SK-N-DZ (cell line): ENCODE measurements at places on chromosomes 2 and 18.

DNA sequence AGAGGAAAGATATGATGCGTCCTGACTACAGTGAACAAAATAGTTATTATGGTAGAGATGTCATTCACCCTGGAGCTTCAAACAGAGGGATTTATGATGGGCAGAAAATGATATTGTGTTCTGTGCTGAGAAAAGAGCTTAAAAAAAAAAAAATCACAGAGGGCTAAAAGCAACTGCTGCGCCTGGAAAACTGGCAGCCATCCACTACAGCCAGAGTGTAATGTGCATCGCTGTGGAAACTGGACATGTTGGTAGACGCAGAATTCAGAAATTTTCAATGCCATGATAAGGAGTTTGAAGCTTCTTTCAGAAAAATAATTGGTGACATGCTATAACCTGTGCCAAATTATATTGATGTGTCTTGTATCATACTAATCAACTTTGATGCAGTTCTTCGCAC, 122.9 kb upstream of the SOX11 start:
- DNase-seq, result no peak

GRCh38 chr2:36573165-36573564, 24.8 kb downstream of the FEZ2 start:
- no peak for DNase-seq

DNA sequence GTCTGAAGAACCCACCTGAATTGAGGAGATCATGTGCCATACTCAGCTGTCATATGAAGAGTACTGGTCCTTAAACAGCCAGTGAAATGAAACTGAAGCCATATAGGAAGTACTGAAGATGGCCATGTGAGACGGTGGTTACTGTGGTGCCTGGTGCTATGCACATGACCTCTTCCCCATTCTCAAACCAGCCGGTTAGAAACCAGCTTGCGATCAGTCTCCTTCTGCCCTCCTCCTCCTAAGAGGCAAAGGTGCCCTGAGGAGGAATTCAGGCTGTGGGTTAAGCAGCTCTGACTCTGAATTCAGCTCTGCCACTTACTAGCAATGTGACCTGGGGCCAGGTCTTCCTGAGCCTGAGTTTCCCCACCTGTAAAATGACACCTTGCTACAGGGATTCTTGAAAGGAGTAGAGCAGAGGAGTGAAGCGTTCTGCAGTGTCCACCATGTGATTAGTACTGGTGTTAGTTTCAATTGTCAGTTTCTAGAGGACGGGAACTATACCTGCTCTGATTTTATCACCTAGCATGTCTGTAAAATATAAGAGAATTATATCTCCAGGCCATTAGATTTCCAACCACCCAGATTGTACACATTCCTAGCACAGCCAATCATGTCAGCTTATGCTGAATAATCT, 5.1 kb downstream of the FECH start:
- DNase-seq, result no peak

- DNase-seq, result no peak
Measured at GRCh38 chr2:79835911-79836310, 323.1 kb downstream of the CTNNA2 start.

DNA sequence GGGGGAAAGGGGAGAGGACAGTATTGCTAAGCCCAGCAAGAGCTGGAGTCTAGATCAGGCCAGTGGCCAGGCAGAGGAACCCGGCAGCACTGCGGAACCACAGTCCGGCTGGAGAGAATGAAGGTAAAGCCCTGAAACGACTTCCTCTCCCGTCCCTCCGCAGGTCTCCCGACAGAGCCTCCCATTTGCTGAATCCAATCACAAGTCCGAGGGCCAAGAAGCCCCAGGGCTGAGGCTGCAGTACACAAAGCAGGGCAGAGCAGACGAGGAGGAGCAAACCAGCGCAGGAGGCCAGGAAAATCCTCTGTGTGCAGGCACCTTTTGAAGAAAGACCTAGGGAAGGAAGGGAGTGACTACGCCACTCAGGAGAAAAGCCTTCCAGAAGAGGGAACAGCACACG, 104.4 kb downstream of the OSBPL1A start:
- no peak for DNase-seq

DNA sequence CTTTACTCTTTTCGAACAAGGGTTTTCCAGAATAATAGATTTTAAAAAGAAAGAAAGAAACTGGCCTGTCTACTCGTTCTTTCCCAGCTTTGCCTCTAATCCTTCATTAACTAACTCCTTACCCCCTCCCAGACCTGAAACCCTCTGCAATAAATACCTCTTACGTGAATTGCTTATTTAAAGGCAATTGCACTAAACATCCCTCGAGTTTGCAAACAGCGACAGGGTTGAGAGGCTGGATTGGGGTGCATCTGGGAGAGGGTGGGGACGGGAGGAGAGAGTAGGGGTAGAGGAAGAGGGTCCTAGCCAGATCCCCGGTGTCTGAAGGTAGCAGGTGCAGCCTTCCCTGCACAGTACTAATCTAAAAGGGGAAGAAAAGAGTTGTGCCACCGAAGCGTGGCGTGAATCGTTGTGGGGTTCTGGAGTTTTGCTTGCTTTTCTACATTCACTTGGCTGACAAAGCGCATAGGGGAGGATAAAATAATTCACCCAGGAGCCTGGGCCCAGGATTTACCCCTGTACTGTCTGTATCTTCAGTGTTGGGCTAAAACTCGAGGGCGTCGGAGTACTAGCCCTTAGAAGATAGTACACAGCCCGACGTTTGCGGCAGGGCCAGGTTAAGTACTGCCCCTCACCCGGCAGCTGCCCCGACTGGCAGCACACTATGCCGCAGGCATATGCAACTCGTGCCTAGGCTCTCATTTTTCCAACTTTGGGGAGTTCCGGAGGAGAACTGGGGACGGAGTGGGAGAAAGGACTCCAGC, 1.9 kb upstream of the NEUROD1 start:
- no peak for DNase-seq

DNA sequence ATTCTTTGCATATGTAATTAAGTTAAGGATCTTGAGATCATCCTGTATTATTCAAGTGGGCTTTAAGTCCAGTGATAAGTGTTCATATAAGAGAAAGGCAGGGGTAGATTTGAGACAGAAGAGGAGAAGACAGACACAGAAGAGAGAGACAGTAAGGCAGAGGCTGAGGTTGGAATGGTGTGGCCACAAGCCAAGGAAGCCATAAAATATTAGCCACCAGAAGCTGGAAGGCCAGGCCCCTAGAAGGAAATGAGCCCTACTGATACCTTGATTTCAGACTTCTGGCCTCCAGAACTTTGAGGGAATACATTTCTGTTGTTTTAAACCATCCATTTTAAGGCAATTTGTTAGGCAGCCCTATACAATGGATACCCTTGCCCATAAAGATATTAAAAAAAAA, 66.9 kb upstream of the DLX2 start:
- DNase-seq, result no peak

DNA sequence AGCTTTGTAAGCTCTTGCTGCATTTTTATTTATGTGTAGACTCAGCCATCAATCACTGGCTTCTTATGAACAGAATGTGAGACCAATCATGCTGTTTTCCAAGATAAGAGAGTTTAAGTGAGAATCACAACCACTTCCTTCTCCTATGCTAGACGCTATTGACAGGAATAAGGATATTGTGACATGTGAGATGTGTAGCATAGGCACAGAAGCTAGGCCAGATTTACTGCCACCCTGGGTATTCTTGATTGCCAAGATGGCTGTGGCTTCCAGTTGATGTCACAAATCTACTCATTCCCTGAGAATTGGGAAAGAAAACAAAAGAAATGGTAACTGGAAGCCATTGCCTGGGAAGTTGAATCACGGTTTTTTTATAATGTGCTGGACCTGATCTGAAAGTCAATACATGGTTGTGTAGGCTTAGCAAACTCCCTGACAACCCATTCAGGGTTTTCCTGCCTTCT, 49.9 kb downstream of the RAB27B start:
- DNase-seq, result no peak

DNA sequence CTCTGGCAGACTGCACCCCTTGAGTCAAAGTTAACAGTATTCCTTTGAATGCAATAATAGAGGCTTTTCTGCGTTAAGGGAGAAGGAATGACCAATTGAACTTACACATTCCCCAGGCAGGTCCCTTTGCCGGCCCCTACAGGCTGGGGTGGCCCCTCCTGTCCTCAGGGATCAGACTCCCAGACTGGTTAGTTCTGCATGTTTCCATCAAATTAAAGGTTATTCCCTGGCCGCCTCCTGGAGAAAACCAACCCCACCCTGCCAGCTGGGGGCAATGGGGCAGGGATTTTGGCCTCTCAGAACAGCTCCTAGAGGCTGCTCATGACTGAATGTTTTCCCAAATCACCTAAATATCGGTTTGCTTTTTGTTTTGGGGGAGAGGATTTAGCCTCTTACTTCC, 199.6 kb downstream of the MGAT5 start:
- no peak for DNase-seq

DNA sequence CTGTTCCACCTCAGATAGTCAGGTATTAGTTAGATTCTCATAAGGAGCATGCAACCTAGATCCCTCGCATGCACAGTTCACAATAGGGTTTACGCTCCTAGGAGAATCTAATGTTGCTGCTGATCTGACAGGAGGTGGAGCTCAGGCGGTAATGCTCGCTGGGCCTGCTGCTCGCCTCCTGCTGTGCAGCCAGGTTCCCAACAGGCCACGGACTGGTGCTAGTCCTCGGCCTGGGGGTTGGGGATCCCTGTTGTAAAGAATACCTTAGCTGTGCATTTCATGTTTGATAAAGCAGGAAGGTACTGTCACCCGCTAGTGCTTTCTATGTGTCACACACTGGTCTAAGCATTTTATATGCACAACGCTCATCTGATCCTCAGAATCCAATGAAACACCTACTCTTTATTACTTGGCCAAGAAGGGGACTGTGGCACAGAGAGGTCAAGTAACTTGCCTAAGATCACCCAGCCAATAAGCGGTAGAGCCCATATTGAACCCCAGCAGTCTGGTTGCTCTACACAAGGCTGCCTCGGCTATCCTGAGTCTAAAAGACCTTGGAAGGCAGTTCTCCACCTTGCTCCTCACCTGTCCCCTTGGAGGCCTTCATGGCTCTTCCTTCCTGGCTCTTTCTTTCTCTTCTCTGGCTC, 35.8 kb downstream of the SLC4A3 start:
- DNase-seq, result no peak

DNA sequence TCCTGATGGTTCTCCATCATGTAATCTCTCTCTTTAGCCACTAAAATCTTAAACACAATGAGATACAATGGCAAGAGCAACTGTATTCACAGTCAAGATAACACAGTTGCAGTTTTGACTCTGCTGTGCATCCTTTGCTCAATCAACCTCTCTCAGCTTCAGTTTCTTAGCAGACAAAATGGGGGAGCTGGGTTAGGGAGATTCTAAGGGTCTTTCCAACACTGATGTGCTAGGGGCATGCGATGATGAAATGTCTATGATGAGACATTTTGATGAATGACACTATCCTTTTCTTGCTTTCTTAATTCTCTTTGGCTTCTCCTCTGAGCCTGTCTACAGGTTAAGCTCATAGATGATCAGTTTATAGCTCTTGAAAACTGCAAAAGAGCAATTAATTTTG, 1.1 kb downstream of the SERPINB10 start:
- DNase-seq, result no peak

DNA sequence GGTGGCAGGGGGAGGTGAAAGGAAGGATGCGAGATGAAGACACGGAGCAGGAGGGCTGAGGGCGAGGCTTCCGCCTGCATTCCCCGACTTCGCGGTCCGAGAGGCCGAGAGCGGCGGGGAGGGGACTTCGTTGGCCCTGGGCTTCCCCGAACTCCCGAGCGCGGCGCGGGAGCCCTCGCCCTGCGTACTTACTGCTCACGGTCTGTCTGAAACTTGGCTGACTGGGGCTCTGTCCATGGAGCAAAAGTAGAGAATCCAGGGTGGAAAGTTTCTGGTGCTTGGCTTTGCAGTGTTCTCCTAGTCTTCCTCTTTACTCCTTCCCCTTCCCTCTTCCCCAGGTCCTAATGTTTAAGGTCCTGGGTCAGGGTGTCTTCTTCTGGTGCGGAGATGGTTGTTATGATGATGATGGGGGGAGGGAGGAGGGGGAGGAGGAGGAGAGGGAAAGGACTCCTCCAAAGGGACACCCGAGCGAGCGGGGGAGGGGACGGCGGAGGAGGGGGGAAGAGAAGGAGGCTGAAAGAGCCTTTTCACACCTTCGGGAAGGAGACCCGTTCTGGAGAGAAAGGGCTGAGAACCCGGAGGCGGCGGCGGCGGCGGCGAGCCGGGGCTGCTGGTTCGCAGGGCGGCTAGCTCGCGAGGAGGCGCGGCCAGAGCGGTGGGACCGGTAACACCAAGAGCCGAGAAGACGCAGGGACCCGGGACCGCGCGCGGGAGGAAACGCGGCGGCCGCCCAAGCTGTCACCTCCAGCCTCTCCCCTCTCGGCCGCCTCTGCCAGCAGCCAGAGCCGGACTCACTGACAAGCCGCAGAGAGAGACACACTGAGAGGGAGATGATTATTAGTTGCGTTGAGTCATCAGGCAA, at the start of gene SATB2:
Gene SATB2, minus strand, starts transcription at position 793 of the 862 bp plus-strand sequence. CDS start 1,902 bp downstream, outside the sequence.
- peak; percentile 53 for DNase-seq

DNA sequence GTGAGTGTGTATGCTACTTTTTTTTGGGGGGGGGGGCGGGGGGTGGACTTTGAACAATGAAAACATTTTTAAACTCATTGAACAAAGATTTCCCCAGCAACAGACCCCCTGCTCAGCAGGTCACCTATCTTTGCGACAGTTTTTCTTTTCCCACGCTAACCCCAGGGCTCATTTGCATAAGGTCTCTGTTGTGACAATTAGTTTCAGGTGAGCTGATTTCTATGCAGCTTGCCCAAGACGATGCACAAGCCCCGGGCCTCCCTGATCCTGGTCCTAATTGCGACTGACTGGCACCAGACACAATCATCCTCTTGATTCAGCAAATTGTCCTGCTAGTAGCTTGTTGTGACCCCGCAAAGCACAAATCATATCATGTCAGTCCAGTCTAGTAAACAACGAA, 40.3 kb downstream of the ZEB2 start:
- DNase-seq, result no peak

- no peak for DNase-seq
Measured at GRCh38 chr18:45139478-45139877, 458.8 kb downstream of the SETBP1 start.

- DNase-seq, result no peak
Measured at GRCh38 chr2:37621199-37621598, 50.2 kb downstream of the CDC42EP3 start.

DNA sequence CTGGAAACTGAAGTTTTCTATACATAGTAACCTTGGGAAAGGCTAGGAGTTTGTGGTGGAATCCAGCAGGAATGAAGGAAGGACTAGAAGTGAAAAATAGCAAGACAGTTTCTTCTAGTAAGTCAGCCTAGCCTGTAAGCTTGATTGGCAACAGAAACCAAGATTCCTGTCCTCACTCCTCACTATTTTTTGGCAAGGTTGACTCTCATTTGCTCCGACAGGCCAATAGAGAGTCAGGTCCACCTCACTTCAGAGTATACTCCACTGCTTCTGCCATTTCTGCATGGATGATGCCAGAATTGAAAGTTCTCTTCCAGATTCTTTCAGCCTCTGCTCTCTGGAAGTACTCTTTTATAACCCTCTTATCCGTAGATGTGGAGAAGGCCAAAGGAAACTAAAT, 352.4 kb downstream of the ZNF516 start:
- no peak for DNase-seq

- no peak for DNase-seq
Measured at GRCh38 chr18:66729442-66730239, 125.8 kb upstream of the CDH19 start.

- no peak for DNase-seq
Measured at GRCh38 chr2:136331226-136331625, 213.3 kb upstream of the CXCR4 start.

- DNase-seq, result no peak
Measured at GRCh38 chr2:9187620-9188214, 18.9 kb upstream of the ASAP2 start.

GRCh38 chr2:241910604-241911520, 41.3 kb downstream of the RTP5 start:
- DNase-seq, result no peak

GRCh38 chr2:127660291-127660578, 14.3 kb downstream of the GPR17 start:
- DNase-seq, result no peak

- DNase-seq, result no peak
Measured at GRCh38 chr2:29317077-29317517, 201.9 kb downstream of the CLIP4 start.
